ENCODE measurements at places on chromosomes 2 and 18. TPM values are rescaled to one million over a fixed set of nuclear protein-coding genes. Genes with fewer than 3 reads are reported as not detected.

The LINC00305 gene
- not detected for total RNA-seq

The PHLPP1 gene
- 17.0 TPM for total RNA-seq

The CREB1 gene
- total RNA-seq: 77.0 TPM

The MZT2A gene
- 37.9 TPM for total RNA-seq
